ENCODE measurements at places on chromosomes 4 and X. TPM values are rescaled to one million over a fixed set of nuclear protein-coding genes. Genes with fewer than 3 reads are reported as not detected.

SYTL5 gene
- total RNA-seq: 0.29 TPM

TCEAL5 gene
- total RNA-seq: not detected

CHIC1 gene
- 4.2 TPM for total RNA-seq

CPZ gene
- 0.83 TPM for total RNA-seq

MEPE gene
- not detected for total RNA-seq

FRMPD4 gene
- total RNA-seq: not detected

SMARCA1 gene
- total RNA-seq: 26.6 TPM

PLK4 gene
- total RNA-seq: 71.7 TPM

SATL1 gene
- total RNA-seq: not detected

MAGEE1 gene
- not detected for total RNA-seq

FGD1 gene
- total RNA-seq: 2.5 TPM

RTL3 gene
- total RNA-seq: not detected

STATH gene
- not detected for total RNA-seq

MUC7 gene
- not detected for total RNA-seq

CT55 gene
- 0.34 TPM for total RNA-seq

TMEM187 gene
- 1.5 TPM for total RNA-seq

SH2D1A gene
- total RNA-seq: not detected

MAP3K15 gene
- total RNA-seq: 0.57 TPM

CXCL8 gene
- 198 TPM for total RNA-seq

FAM47A gene
- total RNA-seq: not detected

ARMCX2 gene
- total RNA-seq: 64.4 TPM

CHRDL1 gene
- 1.5 TPM for total RNA-seq

TEC gene
- total RNA-seq: 0.24 TPM

PAGE1 gene
- total RNA-seq: 22.4 TPM

CUL4B gene
- total RNA-seq: 35.5 TPM

CDKL2 gene
- not detected for total RNA-seq

ETNPPL gene
- total RNA-seq: 0.11 TPM

GABRG1 gene
- total RNA-seq: not detected

FAAH2 gene
- total RNA-seq: not detected

GABRA4 gene
- not detected for total RNA-seq

TMSB15B gene
- total RNA-seq: 6.0 TPM

ZCCHC18 gene
- 0.39 TPM for total RNA-seq

NLGN3 gene
- not detected for total RNA-seq

CLNK gene
- not detected for total RNA-seq

PDCL2 gene
- not detected for total RNA-seq

PNMA5 gene
- not detected for total RNA-seq
